ENCODE measurements at places on chromosomes 11 and 22.

- no peak for DNase-seq
Observed at GRCh38 chr11:81596704-81597103, 1137.0 kb downstream of the FAM181B start.

DNA sequence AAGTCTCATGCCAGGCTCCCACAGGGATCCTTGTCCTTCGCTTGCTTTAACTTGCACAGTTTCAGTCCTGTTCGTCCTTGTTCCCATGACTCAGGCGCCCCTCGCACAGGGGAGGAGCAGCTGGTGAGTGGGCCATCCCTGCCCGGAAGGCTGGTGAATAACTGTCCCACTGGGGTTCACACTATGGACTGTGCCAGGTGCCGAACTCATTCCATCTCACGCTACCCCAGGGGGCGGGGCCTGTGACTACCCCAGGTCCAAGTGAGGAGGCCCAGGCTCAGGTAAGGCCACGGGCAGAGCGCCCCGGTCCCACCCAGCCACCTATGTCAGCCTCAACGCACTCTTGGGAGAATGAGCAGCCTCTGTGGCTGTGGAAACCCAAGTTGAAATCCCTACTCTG is 7.2 kb upstream of the CARD10 start:
- no peak for DNase-seq

- no peak for DNase-seq
Observed at GRCh38 chr11:110434952-110435779, 5.4 kb downstream of the FDX1 start.

DNA sequence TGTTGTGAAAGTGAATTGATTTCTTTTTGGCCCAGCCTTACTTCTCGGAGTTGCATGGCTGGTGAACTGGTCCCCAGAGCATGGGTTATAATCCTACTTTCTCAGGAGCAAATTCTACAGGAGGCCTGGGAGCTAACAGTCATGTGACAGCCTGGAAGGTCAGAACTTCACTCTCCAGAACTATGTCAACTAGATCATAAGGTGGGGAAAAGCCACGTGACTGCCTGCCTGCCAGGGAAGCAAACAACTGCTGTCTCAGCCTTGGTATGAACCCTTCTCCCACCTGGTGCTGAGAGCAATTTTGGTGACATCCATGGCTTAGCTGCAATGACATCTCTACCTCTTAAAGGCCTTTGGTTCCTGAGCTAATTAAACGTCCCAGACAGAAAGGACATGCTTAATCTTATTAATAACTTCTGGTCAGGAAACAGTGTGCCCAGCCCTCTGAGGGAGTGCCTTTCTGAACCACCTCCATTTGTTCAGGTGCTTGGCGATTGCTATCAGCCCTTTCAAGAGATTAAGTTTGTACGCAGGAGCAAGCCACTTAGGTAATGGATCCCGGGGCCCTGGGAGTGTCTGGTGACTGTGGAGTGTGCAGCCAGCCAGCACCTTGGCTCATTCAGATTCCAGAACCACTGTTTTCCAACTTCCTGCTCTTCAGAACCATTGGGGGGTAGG is 1.4 kb upstream of the CREB3L1 start:
- no peak for DNase-seq

- no peak for DNase-seq
Observed at GRCh38 chr11:110675548-110675947, 36.7 kb downstream of the ARHGAP20 start.

GRCh38 chr11:22633354-22633902 is 7.8 kb upstream of the FANCF start:
- DNase-seq, result no peak

- no peak for DNase-seq
Observed at GRCh38 chr11:7563281-7563680, 49.5 kb downstream of the PPFIBP2 start.

GRCh38 chr22:37318364-37319109 is 36.2 kb downstream of the CYTH4 start:
- DNase-seq, result no peak

GRCh38 chr22:50190941-50191741 is 5.4 kb downstream of the TRABD start:
- no peak for DNase-seq

GRCh38 chr11:87353771-87354345 is 316.1 kb downstream of the TMEM135 start:
- DNase-seq, result no peak

GRCh38 chr11:64021757-64022093 is 14.0 kb upstream of the FLRT1 start:
- DNase-seq, result no peak

DNA sequence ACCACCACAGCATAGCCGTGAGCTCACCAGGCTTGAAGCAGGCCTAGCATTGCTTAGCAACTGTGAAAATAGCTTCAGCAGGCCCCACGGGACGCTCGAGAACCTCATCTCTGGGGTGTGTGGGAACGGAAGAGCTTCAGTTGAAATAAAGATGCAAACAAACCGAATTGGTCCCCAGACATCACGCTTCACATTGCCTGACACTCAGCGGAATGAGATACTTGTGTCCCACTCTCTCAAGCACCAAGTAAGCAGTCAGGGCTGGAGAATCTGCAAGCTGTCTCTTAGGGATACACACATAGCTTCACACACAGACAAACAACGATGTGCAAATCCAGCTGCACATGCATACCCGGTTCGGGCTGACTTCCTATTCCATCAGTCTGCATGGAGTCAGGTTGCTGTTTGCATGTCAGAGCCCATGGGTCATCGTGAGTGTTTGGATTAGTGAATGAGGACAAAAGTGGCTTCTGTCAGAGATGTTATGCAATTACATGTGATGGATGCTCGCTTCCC is 205.7 kb downstream of the SNX19 start:
- no peak for DNase-seq

DNA sequence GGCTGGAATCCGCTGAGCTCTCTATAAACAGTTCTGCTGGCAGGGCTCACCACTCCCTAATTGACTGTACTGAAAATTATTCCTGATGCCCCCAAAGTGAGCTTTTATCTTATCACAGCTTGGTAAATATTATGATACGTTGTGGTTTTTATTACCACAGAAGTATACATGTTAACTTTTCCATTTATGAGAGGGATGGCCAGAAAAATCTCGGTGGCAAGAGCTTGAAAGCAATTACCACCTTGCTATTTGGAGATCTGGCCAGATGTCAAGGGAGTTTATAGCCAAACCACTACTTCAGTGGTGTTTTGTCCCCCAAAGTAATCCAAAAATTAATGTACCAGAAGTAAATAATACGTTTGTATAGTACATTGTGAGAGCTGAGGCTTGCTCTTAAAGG is 75.4 kb upstream of the RCN1 start:
- DNase-seq, result no peak

- DNase-seq, result no peak
Observed at GRCh38 chr22:19657252-19658056, 56.8 kb upstream of the SEPTIN5 start.

GRCh38 chr11:125999234-125999880 is 53.5 kb downstream of the VSIG10L2 start:
- DNase-seq, result no peak

GRCh38 chr11:110087812-110088534 is 5.2 kb upstream of the ZC3H12C start:
- DNase-seq, result no peak

DNA sequence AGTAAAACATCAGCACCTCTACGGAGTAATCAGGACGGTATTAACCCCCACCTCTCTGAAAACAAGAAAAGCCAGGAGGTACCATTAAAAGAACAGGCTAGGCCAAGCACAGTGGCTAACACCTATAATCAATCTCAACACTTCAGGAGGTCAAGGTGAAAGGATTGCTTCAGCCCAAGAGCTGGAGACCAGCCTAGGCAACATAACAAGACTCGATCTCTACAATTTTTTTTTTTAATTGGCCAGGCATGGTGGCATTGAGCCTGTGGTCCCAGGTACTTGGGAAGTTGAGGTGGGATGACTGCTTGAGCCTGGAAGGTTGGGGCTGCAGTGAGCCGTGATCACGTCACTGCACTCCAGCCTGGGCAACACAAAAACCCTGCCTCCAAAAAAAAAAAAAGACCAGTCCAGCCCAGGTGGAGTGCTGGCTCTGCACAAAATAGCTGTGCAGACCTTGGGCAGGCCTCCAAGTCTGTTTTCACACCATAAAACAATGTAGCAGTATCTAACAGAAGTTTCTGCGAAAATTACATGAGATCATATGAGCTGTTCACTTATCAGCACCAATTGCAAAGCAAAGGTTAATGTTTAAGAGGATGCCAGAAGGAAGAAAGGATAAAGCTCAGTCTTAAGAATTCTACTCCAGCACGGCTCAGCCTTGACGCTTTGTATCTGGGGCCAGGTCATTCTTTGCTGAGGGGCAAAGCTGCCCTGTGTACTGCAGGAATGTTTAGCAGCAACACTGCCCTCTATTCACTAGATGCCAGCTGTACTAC is 14.8 kb downstream of the CHKA start:
- DNase-seq, result no peak

- DNase-seq, result no peak
Observed at GRCh38 chr11:42315846-42316245, 856.4 kb upstream of the LRRC4C start.

DNA sequence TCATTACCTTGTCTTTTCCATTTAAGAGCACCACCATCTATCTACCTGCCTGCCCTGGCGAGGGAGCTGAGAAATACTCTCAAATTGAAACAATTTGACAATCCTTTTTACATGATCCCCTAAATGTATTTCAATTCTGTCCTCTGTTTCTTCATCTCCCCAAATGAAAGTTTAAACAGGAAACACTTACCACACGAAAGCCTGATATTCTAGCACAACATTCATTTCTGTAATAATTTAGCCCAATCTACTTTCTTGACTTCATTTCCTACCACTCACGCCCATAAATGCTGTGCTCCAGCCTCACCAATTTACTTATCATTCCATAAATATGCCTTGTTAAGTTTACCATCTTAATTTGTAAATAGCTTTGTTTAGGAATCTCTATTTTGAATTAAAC is 89.8 kb upstream of the MS4A8 start:
- no peak for DNase-seq

GRCh38 chr11:126124231-126124661 is 61.6 kb upstream of the CDON start:
- no peak for DNase-seq

DNA sequence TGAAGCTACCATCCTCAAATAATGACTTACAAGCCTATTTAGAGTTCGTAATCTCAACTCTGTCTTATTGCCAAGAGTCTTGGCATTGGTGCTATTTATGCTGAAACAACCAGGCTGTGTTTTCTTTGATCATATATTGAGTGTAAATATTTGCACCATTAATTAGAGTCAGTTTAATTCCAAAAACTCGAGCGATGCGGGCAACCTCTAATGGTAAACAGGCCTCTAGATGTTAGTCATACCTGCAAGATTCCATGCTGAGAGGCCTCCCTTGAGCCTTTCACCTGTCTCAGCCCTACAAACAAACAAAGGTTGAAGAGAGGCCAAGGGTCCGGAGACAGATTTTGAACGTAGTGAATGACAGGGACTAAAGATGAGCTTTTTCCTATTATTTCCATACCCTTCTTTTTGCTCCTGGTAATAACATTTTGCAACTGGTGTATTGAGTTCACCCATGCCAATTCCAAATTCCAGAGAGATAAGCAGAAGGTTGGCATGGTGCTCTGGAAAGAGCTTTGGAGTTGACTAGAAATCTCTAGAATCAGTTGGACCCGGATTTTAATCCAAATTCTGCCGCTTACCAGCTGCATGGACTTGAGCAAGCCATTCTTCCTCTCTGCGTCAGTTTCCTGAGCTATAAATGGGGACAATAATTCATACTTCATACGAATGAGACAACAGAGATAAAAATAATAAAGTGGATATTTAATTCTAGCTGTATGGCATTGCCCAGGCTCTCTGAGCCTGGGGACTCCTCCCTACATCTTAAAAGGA is 99.1 kb upstream of the ANO1 start:
- DNase-seq, result no peak

GRCh38 chr11:120168960-120169681 is 31.2 kb upstream of the TRIM29 start:
- peak; percentile 93 for DNase-seq

- DNase-seq, result no peak
Observed at GRCh38 chr11:34063061-34063795, 11.7 kb downstream of the CAPRIN1 start.

DNA sequence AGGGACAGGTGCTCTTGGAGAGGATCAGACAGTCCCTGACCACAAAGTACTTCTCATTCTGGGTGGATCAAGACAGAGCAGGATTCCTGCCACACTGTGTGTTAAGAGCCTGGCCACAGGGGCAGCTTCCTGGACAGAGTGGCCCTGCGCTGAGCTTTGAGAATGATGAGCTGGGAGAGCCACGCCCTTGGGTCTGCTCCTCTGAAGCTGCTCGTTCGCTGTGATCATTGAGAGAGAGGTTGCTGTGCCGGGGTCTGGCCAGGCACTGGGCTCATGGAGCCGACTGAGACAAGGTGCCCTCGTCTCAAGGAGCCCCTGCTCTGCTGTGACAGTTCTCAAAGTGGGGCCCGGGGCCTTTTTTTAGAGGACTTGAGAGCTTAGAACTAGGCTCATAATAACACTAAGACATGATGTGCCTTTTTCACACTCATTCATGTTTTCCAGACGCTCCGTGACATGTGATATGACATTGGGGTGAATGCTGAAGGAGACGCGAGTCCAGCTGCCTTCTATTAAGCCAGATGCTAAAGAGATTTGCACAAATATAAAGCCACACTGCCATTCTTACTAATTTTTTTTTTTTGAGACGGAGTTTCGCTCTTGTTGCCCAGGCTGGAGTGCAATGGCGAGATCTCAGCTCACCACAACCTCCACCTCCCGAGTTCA is 1.6 kb upstream of the MFRP start:
- no peak for DNase-seq

Measured in ecto neural progenitor cell (in vitro differentiated cells).